Astrocyte of the cerebellum (primary cell): ENCODE measurements at places on chromosomes 7 and 10.

DNA sequence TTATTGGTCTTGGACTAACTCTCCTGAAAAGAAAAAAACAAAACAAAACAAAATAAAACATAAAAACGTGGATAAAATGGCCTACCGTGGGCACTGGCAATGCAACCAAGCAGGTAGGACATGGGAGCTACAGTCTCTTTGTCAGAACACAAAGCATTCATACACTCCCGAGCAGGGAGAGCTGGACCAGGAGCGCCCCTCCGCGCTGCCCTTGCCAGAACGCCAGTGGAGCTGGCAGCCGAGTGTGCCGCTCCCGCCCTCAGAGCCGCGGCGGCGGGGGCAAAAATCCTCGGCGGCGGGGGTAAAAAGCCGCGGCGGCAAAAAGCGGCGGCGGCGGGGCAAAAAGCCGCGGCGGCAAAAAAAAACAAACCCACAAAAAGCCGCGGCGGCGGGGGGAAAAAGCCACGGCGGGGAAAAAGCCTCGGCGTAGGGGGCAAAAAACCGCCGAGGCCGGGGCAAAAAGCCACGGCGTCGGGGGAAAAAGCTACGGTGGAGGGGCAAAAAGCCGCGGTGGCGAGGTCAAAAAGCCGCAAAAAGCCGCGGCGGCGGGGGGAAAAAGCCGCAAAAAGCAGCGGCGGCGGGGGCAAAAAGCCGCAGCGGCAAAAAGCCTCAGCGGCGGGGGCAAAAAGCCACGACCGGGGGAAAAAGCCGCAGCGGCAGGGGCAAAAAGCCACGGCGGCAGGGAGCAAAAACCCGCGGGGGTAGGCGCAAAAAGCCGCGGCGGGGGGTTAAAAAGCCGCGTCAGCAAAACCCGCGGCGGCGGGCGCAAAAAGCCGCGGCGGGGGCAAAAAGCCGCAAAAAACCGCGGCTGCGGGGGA lies 418.1 kb downstream of the ZNF716 start:
- no peak for DNase-seq

GRCh38 chr7:95989301-95989700 lies 216.9 kb downstream of the DYNC1I1 start:
- DNase-seq, result no peak

GRCh38 chr7:5997210-5997808 lies 11.5 kb downstream of the PMS2 start:
- peak; percentile 57 for DNase-seq

DNA sequence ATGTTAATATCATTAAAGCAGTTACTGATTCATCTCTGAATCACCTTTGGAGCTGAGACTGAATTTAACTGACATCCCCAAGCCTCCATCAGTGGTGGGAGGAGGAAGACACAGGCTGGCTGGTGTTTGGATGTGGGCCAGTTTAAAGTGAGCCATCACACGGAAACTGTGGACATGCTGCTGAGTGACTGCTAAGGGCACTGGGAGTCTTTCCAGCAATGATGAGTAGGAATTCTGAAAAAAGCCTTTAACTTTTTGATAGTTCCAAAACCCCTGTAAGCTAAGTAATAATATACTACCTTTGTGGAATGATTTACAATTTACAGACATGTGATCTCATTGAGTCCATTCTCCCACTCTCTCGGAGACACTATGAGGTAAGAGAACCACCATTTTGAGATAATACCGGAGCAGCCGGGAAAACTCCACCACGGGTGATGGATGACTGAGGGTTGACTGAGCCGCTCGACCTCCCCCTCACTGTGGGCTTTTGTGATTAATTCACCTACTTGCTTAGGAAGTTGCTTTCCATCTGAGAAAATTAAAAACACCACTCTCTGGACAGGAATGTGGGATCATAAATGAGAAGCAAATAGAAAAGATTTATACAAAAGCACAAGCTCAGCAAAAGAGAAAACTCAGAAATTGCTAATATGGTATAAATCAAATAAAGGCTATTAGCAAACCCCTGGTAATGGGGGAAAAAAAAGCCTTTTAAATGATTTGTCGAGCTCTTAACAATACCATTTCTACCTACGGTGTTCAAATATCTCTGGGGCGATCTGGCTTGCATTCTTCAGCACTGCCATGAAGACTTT lies 194.8 kb downstream of the FANK1 start:
- DNase-seq, result peak; percentile 42

- DNase-seq, result no peak
Measured at GRCh38 chr10:131031346-131031745, 280.2 kb downstream of the TCERG1L start.

GRCh38 chr7:141866974-141867373 lies 25.7 kb upstream of the PRSS37 start:
- DNase-seq, result no peak
